Activated CD4-positive, alpha-beta T cell treated with anti-CD3 and anti-CD28 coated beads, Interleukin-2, amount 50 U/mL, for 24 hours (primary cell): ENCODE measurements at places on chromosomes 6 and 20.

GRCh38 chr6:32167761-32168262 lies 3.4 kb downstream of the EGFL8 start:
- no peak for DNase-seq

- no peak for DNase-seq
Observed at GRCh38 chr20:9401371-9401770, 113.0 kb upstream of the LAMP5 start.

DNA sequence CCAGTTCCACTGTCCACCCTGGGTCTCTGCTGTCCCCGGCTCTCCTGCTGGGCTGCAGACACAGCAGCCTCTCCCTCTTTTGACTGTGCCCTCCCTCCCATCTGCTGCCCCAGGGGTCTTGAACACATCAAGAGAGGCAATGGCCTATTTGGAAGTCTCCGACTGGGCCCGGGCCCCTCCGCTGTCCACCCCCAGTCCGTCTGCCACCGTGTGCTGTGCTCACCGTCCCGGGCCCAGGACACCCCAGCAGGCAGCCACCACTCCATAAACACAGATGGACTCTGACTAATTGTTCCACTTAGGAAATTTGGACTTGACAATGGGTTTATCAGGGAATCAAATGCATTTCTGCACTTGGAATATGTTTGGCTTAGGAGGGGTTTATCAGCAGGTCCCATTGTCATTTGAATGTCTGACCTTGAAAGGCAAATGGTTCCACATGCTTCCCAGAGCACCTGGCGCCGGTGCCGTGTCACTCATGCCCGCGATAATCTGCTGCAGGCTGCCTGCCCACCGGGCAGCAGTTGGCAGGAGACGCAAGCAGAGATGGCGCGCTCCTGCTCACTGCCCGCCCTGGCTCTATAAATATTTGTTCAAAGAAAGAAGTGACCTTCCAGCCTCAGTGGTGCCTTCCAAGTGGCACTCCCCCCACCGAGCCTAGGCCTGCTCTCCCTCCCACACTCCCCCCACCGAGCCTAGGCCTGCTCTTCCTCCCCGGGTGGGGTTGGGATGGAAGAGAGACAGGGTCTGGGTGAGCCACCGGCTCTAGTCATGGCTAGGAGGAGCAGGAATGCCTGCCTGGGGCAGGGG lies 18.8 kb upstream of the FRMD1 start:
- DNase-seq, result no peak

GRCh38 chr6:156857573-156857972 lies 80.4 kb downstream of the ARID1B start:
- DNase-seq, result peak; percentile 49

DNA sequence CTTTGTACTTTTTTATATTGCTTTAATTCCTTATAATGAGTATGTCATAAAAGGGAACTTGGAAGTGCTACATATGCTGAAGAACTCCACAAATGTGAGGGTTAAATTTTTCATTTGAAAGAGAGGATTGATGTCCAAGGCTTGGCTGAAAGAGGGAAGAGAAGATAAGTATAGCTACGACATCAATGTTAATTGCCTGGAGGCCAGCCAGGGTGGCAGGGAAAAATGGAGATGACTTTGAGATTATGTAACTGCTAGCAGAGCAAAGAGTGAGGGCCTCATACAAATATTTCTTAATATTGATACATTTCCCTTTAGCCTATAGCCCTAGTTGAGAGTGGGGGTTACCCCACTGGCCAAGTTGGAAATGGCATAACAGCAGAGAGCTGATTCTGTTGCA lies 24.8 kb upstream of the RIMS4 start:
- no peak for DNase-seq

DNA sequence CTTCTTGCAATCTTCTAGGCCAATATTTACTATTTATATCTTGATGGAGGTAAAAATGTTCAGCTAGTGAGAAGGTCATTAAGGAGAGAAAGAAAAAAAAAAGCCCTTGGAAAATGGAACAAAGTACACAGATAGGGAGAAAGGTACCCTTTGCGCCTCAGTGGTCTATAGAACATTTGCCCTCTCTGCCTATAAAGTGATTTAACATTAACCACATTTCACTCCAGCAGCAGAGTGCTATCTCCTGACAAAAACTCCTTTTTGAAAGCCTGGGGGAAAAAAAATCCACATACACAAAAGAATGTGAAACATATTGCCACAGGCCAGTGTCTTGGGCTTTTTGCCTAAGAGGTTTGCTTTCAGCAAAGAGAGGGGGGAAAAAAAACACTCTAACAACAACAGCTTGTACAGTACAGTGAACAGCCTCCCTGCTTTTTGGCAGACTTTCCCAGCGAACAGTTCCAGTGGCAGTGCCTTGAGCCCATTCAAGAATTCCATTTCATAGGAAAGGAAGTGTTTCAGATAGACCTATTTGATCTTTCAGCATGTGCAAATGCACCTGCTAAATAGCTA lies 695 bp downstream of the ARHGAP18 start:
- no peak for DNase-seq

DNA sequence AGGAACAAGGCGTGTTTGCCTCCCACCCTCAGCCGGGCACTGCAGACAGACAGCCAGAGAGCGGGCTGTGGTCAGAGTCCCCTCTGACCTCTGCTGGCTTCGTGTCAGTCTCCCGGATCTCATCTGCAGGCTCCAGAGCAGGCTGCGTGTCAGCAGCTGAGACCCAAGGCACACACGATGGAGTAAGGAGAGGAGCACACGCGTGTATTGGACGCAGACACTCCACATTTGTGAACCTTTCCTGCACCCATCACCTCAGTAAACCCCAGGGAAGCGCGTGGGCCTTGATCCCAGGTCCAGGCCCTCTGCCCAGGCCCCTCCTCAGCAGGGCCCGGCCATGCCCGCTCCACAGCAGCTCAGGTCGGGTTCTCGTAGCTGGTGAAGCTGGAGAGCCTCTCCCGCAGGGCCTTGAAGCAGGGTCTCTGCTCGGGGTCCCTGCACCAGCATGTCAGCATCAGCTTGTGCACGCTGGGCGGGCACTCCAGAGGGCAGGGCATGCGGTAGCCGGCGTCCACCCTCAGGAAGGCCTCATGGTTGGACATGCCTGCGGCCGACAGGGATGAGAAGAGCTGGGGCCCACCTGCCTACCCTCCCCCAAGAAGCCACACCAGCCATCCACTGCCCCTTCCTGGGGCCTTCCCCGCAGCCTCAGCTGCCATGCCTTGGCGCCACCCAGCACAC lies 7.9 kb downstream of the PTK6 start:
- DNase-seq, result no peak

- no peak for DNase-seq
Observed at GRCh38 chr6:104118274-104118673, 741.4 kb downstream of the HACE1 start.

DNA sequence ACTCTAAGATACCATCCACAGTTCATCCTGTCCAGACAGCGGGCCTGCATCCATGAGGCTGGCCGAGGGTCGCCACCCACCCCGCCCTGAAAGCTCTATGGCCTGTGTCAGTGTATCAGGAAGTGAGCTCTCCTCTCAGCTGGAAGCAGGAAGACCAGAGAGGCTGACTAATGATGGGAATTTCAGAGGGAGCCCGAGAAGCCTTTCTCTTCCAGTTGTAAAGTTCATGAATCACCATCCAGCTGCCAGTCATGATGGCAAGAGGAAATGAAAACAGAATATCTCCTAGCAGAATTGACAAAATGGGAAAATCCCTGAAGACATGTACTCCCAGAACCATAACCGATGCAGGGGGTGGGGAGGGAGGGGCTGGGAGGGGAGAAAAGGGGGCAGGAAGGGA lies 109.6 kb upstream of the RPS6KA2 start:
- DNase-seq, result no peak

DNA sequence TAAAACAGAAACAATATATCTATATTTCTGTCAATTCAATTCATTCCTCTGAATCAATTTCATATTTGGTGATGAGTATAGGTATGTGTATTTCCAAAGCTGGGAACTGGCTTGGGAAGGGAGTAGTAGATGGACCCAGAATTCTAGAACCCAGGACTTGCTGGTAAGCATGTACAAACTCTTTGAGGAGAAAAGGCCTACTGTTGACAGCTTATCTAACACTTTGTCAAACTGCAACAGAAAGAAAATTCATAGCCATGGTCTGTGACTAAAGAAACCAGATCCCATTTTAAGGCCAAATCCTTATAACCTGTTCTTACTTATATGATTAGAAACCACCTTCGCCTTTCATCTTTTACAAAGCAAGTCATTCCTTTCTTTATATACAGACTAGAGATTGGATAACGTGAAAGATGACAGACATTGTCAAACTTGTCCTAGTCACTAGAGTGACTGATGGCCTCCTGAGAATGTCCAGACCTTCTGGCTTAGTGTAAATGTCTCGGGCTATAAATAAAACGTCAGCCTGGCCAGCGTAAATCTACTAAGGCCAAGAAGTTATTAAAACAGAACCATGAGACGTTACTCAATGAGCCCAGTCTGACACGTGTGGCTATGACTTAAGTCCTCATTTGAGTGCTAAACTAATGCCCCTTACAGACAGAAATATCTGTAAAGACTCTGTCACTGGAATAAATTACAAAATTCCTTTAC lies 152.3 kb downstream of the ALDH8A1 start:
- DNase-seq, result no peak

DNA sequence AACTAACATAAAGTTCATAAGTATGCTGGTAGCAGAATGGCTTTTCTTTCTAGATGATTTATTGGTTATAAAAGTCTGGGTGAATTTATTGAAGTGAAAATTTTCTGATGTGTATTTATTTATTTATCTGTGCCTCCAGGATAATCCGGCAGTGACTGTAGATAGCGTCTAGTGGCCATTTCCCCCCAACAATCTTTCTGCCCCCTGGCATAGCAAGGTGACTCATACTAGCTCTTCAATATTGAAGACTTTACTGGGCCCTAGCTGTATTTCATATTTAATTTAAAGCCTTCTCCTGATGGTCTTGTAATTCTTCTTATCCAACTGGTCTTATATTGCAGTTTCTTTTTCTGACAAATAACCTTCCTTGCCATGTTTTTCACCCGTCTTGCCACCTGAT lies 154.1 kb upstream of the SGK1 start:
- no peak for DNase-seq

DNA sequence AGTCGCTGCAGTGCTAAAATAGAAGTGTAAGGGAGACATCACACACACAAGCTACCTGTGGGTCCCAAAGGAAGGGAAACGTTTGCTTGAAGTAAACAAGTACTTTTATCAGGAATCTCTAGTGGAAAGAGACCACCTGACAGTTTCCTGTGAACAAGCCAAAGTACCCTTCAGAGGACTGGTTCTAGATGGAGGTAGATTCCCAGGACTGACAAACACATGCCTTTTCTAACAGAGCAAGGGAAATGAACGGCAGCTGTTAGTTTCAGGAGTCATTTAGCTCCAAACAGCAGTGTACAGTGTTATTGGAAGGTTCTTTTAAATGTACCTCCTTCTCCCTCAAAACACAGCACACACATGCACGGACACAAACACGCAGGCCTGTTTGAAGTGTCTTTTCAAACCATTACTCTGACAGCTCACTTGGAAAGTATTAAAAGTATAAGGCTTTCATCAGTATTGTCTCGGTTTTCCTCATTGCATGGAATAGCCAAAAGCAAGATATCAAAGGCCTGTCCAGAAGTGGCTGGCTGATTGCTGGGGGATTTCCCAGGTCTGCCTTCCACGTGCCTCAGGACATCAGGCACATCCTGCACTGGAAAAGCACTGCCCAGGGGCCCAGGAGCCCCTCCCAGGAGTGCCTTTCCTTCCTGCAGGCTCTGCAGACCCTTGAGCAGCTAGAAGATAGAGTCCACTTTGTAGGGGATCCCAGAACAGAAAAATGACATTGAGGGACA lies 393.2 kb upstream of the SOX4 start:
- no peak for DNase-seq

- DNase-seq, result no peak
Observed at GRCh38 chr6:21767891-21768648, 174.5 kb downstream of the SOX4 start.

DNA sequence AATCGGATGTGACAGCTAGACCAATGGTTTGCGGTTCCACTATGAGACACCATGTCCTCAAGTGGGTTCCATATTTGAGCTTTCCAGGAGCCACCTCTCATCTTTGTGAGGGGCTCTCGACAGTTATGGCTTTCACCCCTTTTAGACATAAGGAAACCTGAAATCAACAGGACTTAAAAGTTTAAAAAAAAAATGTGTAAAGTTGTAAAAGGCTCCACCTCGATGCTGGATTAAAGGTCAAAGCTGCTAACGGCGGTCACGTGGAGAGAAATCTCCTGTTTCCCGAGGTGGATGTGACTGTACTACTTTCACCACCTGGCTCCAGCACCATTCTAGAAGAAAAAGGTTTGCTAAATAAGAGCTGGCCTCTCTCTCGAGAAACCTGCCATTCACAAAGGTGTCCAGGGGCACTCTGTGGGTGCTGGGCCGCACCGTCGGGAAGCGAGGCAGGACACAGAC lies 542 bp downstream of the ATP5F1E start:
- no peak for DNase-seq

- DNase-seq, result no peak
Observed at GRCh38 chr6:109105681-109106080, 10.4 kb downstream of the CEP57L1 start.

GRCh38 chr6:26524722-26525370 lies 13.3 kb upstream of the HMGN4 start:
- no peak for DNase-seq

DNA sequence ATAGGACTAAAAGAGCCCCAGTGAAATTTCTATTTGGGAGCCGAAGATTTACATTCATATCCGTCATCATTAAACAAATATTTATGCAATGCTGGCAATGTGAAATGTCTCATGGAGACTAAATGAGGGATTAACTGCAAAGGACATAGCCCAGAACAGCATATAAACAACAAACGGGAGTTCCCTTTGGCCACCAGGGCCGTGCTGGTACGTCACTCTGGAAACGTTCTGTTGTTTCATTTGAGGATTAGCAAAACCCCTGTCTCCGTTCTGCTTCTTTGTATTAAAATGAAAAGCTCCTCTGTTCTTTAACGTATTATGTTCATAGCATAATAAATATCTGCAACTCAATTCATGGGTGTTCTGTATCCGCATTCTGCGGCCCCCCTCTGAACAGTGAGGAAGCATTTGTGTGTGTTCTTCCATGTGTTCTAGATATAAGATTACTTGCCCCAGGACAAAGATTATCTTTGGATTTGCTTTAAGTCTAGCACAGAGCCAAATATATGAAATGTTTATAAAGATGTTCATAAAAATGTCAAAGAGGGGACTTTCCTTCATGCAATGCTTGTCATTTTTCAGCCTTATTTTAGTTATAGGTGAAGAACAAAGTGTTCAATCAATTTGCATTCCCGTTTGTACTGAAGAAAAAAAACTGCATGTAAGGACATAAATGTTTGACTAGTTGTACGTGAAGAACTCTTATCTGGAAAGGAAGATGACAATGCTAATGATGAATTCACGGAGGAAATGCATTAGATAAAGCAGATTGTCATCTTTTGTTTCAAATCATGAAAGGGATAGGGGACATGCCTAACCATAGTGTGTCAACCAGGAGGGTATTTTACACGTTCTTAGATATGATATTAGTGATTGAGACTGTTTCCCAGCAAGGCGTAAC lies 90.0 kb upstream of the TNFAIP3 start:
- DNase-seq, result no peak
